ENCODE measurements at places on chromosomes 16 and 17. TPM values are rescaled to one million over a fixed set of nuclear protein-coding genes. Genes with fewer than 3 reads are reported as not detected.

Gene WSCD1
- 0.14 TPM for total RNA-seq

Gene GLIS2
- total RNA-seq: 3.7 TPM

Gene KRTAP2-3
- total RNA-seq: 0.72 TPM

Gene SLC35G6
- total RNA-seq: not detected

Gene PIK3R5
- not detected for total RNA-seq

Gene RAB37
- total RNA-seq: not detected

Gene GLOD4
- 33.0 TPM for total RNA-seq

Gene TLCD3A
- 22.3 TPM for total RNA-seq

Gene TMC5
- not detected for total RNA-seq

Gene MLKL
- 14.9 TPM for total RNA-seq

Gene SLC13A2
- not detected for total RNA-seq

Gene COX6A2
- not detected for total RNA-seq

Gene CCL1
- total RNA-seq: not detected

Data from placental pericyte (primary cell).